ENCODE measurements at places on chromosomes 4 and X.

DNA sequence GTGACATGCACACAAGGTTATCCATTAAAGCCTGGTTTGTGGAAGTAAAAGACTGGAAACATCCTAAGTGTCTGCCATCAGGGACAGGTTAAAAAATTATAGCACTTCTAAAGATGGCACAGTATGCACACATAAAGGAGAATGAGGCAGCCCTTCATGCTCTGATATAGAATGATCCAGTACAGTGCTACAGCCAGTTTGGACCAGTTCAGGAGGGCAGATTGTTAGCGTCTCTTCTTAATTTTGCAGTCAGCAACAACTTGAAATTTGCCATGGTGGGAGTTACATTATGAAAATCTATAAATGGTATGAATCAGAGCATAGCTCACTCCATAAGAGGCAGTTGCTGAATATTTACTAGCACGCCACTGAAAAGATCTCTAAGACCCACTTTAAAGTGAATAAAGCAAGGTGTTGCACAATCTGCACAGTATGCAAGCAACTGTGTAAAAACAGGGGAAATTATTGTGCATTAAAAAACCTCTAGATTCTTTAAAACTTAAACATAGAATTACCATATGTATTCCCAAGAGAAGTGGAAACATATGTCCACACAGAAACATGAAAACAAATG, 20.3 kb upstream of the SOD3 start:
- no peak for DNase-seq

GRCh38 chrX:40192196-40192595, 94.4 kb upstream of the BCOR start:
- no peak for DNase-seq

DNA sequence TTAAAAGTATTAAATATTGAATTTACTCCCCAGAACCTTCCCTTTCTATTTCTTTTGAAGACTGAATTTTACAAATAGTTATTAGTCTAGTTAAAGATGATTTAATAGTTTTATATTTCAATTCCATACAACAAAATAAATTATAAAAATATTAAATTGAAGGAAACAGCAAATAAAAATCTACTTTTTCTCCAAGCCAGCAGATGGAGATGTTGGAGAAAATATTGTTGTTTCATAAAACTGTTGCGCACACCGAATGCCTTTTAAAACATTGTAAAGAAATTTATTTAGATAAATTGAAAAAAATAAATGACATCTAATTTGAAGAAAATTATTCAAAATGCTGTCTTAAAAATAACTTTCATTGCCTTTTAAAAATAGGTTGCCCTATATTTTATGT, 5.5 kb downstream of the GRIA2 start:
- no peak for DNase-seq

GRCh38 chr4:87950936-87951511, 24.5 kb upstream of the SPP1 start:
- DNase-seq = peak; percentile 3

DNA sequence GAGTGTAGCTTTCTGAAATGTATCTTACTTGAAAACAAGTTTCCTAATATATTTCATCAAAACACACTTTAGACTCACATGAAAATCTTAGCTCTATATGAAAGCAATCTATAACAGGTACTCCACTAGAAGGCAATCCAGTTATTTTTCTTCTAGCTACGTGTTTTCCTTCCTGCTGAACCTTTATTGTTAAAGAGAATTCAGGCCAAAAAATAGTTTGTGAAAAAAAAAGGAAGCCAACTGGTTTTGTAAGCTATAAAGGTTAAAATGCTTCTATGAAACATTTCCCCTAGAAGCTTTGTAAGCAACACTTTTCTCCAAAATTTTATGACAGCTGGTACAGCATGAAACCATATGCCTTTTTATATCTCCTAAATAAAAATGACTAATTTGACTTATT, 304.7 kb upstream of the DIAPH2 start:
- DNase-seq = no peak

DNA sequence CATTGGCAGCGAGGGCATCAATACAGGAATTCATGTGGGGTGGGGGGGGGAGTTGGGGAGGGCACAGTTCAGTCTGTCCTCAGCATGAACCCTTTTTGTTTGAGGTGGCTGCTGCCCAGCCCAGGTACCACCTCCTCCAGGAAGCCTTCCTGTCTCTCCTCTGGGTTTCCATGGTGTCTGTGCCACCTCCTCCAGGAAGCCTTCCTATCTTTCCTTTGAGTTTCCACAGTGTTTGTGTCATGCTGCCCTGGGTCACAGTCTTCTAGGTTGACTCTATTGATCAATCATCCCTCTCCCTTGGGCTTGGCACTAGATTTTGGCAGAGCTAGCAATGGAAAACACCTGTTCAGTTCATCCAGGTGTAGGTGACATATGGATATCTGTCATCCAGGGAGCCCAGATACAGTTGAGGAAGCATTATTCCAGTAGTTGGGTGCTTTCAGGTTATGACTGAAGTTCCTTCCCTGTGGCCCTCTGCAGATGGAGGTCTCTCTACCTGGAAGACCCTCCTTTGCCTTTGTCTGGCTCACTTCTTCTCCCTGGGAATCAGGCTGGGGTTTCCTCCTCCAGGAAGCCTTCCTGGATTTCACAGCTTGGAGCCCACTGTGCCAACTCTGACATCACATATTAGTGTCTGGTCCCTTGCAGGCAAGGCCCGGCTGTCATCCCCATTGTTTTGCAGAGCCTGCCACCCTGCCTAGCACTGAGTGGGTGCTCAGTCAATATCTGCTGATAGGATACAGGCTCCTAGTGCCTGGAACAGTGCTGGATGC, 96.6 kb downstream of the SORCS2 start:
- DNase-seq = no peak

- DNase-seq = no peak
Observed at GRCh38 chrX:36986231-36986630, 21.9 kb upstream of the FAM47C start.

DNA sequence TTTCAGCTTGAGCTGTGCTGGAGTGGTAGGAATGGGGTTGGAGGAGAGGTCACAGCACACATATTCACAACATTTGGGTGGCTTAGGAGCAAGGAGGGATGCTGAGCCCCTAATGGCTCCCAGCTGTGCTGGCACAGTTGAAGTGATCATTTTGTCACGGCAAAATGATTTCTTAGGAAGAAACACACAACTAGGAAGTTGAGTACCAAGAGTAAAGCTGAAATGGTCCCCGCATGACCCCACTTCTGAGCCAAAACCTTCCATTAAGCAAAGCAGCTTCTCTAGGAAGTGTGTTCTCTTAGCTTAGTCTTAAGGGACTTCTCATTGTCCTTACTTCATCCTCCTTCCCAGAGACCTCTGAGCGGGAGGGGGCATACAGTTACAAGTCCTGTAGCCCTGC, 12.6 kb downstream of the CAPN6 start:
- no peak for DNase-seq

- no peak for DNase-seq
Observed at GRCh38 chr4:111269439-111269838, 646.6 kb upstream of the PITX2 start.

DNA sequence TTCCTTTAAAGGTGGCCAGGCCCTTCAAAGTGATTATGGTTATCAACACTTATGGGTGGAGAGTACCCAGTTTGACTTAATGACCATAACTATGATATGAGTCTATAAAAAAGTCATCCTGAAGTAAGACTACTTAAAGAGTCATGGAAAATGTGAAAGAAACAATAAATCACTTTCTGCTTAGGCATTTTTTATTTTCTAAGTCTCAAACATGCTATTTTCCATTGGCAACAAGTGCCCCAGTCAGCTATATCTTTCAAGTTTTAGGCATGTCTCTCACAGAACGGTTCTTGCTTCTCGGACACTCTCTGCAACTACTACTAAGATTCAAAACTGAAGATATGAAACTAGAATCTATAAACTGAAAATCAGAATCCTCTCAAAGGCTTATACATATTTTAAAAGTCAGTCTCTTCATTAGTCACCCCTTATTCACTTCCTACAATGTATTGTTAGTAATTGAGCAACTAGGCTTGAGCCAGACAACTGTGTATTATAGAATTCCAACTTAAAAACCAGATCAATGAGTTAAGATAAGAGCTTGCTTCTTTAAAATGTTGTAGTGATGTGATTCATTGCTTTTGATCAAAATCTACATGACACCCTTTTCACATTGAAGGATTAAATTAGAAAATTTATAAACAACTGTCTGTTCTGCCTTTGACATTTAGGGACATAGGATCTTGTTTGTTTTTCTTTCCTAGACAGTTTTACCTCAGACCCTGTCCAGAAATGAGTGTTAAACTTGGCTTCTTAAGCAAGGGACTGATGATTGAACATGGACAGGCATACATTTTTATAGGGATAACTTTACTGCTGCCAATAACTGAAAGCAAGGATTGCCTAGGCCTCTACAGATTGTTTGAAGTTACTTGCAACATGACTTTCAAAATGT, 2.9 kb downstream of the ANTXR2 start:
- DNase-seq = peak; percentile 32

- peak; percentile 32 for DNase-seq
Observed at GRCh38 chr4:119490335-119490734, 138.3 kb downstream of the PDE5A start.

- no peak for DNase-seq
Observed at GRCh38 chr4:83724485-83725335, 188.8 kb downstream of the GPAT3 start.

- DNase-seq = no peak
Observed at GRCh38 chr4:17930256-17930655, 91.3 kb downstream of the LCORL start.

DNA sequence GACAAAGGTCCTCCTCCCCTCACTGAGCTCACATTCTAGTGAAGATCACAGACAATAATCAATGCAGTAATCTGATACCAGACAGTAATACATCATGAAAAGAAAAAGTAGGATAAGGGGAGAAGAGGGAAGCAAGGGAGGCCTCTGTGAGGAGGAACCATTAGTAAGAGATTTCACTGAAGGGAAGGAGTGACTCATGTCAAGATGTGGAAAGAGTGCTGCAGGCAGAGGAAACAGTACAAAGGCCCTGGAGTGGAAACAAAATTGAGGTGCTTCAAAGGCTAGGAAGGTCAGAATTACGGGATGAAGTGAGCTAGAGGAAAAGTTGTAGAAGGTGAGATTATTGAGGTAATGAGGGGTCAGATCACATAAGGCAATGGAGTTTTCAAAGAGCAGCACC, 38.1 kb downstream of the LAMTOR3 start:
- DNase-seq = no peak

- DNase-seq = no peak
Observed at GRCh38 chr4:8230033-8230432, 30.9 kb downstream of the SH3TC1 start.

DNA sequence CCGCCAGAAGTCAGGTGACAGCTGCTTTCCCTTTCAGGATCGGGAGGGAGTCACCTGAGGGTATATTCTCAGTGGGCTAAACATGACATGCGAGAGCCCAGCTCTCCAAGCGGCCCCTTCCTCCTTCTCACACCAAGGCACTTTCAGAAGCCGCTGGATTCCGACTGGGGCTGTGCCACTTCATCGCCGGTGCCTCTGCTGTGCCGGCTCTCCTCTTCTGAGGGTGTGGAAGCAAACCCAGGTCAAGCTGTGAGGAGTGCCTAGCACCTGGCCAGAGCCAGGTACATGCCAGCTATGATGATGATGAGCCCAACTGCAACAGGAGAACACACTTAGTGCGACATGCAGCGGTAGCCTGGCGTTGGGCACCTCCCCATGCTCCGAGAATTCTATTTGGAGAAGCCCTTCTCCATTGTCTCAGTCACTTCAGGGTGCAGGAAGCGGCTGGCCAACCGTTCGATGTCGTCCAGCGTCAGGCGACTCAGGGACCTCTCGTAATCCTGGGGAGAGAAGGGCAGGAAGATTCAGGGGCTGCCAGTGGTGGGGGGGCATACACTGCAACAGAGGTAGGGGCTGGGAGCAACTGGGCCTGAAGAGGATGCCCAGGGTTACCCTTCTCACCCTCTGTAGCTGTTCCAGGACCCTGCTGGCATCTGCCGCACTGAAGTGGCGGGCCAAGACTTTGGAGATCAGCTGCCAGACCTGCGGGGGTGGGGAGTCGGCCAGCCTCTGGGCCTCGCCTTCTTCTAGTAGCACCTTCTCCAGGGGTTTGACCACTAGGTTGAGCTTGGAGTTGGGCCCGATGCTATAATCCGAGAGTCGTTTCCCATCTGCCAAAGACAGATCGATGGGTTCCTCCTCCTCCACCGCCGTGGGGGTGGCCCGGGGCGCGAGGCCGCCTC, 1.0 kb downstream of the UBL4A start:
- DNase-seq = peak; percentile 41

GRCh38 chrX:41308884-41309647, 24.9 kb upstream of the DDX3X start:
- DNase-seq = no peak

DNA sequence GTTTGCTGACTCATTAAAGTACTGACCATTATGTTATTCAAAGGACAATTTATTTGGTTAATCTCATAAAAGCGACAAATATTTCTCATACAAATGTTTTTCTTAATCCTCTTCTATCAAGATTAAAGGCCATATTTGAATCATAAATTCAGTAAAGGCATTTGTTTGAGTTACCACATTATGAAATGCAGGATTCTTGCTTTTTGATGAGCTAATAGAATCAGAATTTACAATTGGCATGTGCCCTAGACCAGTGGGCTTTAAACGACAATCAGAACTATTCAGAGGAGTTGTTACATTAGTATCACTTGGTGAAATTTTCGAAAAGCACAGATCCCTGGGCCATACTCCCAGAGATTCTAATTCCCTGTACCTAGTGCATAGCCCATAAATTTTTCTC, 55.3 kb downstream of the KLHL4 start:
- DNase-seq = no peak

GRCh38 chrX:154481195-154481594, 2.1 kb upstream of the LAGE3 start:
- DNase-seq = no peak

GRCh38 chr4:6362896-6363295, 93.2 kb downstream of the WFS1 start:
- no peak for DNase-seq

DNA sequence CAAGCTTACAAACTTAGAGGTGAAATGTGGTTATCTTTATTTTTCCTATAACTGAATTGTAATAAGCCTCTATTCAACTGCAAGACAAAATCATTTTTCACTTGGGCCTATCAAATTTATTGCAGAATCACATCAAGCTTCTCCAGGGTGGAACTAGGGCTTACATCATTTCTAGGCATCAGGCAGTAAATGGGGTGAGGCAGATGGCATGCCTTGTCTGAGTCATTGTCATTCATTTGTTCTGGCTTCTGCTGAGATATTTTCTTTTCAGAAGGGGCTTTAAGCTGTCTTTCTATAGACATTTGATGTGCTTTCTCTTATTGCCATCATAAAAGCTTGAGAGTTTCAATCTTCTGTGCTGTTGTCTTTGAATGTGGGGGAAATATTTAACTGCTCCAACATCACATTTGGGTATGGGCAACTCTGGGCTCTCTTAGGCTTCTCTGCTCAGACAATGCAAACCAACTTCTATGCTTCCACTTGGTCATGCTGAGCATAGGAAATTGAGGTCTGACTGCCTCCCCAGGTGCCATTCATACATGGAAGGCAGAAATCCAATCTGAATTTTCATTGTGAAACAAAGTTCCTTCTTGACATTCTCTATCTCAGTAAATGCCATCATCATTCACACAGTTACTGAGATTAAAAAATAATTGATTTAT, 225.8 kb upstream of the GIMD1 start:
- no peak for DNase-seq

- no peak for DNase-seq
Observed at GRCh38 chr4:184860018-184860779, 34.4 kb upstream of the ACSL1 start.
